Naive thymus-derived CD8-positive, alpha-beta T cell (primary cell): ENCODE measurements at places on chromosomes 12 and 14.

GRCh38 chr12:96029826-96030225 is 5.6 kb downstream of the LTA4H start:
- DNase-seq, result no peak

DNA sequence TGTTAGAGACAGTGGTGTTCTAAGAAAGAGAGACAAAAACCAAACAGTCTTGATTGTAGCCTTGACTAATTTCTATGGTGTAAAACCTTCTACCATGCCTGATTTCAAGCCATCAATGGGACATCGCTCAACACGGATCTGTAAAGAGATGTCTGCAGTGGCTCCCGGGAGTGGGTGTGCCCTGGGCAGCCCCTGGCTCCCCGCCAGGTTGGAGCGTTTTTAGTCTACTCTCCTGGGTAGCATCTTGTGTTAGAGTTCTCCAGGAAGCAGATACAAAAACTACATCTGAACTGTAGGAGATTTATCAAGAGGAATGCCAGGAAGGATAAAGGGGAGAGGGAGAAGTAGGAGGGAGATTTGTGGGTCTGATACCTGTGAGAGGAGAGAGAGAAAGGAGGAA is 1212.9 kb downstream of the BCL11B start:
- no peak for DNase-seq

- DNase-seq, result no peak
Observed at GRCh38 chr14:104135904-104136471, 2.4 kb upstream of the KIF26A start.

DNA sequence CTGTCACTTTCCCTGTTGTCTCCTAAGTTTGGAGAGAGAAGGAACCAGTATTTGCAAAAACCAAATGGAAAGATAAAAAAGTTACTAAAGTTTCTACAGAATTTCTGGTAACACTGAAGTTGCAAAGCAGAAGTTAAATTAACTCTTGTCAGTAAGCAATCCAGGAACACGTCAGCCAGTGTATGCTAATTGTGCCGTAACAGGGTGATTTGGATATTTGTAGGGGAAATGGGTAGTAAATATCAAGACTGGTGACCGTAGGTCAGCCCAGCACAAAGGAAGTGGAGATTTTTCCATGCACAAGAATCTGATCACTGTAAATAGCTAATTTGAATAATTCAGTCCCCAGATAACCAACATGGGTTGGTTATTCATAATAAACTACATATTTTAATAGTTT is 2.3 kb downstream of the CDKN1B start:
- DNase-seq, result no peak

GRCh38 chr12:27382171-27382795 is 49.6 kb downstream of the BMAL2 start:
- DNase-seq, result no peak

DNA sequence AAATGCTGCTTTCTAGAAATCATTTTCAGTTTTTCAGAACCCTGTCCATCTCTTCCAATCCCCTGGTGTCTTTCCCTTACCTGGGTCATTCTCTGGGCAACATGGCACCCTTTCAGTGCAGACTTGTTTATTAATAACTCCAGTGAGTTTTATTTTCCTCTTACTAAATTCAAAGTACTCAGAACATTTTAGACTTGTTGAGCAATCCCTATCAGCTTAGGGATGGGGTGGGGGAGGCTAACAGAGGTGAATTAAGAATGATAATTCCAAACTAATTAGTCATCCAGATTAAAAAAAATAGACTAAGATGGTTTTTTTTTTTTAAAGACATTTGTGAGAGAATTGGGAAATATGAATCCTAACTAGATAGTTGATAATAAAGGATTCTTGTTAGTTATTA is 10.7 kb downstream of the GPRC5A start:
- no peak for DNase-seq

- peak; percentile 27 for DNase-seq
Observed at GRCh38 chr14:75427482-75428229, at the start of gene JDP2. Gene JDP2, plus strand, starts transcription at chr14:75428022. Its CDS starts 9,899 bp downstream, at chr14:75437921.

DNA sequence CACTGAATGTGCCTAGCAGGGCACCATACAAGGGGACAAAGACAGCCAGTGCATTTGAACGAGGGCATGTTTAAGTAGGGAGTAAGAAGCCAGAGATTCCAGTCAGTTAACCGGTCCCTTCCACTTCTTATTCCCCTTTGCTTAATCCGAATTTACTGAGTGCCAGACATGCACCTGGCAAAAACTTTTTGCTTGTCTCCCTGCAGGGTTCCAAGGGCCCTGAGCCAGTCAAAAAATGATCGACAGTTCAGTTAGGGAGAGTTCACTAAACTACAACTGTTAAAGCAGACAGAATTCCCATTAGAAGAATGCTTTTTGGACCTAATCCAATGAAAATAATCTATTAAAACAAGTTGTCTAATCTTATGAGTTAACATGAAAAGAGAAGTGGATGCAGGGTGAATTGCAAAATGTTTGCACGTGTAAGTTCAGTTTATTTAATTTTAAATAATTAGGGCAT is 193.8 kb downstream of the TMTC2 start:
- DNase-seq, result no peak

GRCh38 chr12:108190529-108190928 is 61.4 kb downstream of the WSCD2 start:
- no peak for DNase-seq

DNA sequence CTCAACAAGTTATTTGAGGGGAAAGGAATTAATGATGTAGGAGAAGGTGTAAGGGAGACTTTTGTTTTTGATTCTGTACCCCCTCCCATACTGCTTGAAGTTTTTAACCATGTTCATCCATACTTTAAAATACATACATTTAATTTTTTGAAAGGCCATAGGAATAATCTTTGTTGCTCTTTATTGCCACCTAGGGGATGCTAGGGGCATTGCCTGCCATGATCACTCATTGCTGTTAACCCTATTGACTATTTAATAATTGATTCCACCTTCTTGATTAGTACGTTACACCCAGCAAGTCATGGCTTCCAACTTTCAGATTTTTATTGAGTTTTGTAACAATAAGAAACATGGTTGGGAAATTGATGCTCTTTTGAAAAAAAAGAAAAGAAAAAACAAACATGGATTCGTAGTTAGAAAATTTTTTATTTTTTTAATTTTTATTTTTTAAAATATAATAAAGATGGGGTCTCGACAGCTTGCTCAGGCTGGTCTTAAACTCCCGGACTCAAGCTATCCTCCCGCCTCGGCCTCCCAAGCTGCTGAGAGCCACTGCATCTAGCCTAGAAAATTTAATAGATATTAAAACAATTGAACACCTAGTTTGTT is 8.5 kb upstream of the PRKAB1 start:
- DNase-seq, result peak; percentile 14

DNA sequence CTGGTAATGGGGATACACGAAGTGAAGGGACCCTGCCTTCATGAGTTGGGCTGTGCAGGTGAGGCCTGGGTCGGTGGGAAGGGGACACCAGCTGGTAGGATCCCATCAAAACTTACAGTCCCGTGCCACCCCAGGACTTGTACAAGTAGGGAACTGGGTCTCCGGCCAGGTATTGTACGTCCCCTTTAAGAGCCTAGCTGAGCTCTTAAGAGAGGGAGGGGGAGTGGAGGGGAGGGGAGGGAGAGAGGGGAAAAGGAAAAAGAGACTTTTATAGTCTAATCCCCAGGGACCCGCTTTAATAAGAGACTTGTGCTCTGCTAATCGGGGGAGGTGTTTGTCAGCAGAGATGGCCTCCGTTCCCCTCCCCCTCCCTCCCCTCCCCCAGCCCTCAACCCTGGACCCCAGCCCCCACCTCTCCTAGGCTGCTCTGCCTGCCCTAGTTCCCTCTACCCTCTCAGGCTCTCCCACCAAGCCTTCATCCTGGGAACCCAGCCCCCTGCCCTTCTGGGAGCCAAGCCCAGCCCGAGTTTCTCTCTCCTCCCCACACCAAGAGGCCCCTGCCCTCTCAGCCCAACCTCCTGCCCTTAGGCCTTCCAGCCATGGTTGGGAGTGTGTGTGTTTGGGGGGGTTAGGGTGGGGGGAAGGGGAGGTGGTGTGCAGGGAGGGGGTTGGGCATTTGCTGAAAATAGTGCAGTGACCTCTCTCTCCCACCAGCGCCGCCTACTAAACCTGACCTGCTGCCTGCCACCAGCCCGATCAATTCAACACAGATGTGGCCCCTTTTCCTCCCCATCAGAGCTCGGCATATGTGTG is 2.6 kb downstream of the GDF11 start:
- no peak for DNase-seq

- DNase-seq, result no peak
Observed at GRCh38 chr14:99383472-99384449, 96.9 kb downstream of the SETD3 start.

- no peak for DNase-seq
Observed at GRCh38 chr14:25041484-25041883, 8.5 kb downstream of the STXBP6 start.

DNA sequence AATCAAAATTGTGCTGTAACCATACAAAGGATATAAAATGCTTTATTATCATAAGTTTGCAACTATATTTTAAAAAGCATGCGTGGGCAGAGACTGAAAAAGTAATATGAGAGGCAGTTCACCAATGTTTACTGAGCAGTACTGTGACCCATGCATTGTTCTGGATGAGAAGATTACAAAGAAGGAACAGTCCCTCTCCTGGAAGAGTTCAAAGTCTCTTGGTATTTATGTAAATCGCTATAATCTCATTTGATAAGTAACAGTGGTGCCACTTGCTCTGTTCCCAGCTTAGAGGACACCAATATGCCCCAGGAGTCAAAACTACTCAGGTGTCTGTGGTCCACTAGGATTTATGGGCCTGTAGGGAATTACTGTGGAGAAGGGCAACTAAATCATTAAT is 2.1 kb upstream of the CMAS start:
- no peak for DNase-seq

DNA sequence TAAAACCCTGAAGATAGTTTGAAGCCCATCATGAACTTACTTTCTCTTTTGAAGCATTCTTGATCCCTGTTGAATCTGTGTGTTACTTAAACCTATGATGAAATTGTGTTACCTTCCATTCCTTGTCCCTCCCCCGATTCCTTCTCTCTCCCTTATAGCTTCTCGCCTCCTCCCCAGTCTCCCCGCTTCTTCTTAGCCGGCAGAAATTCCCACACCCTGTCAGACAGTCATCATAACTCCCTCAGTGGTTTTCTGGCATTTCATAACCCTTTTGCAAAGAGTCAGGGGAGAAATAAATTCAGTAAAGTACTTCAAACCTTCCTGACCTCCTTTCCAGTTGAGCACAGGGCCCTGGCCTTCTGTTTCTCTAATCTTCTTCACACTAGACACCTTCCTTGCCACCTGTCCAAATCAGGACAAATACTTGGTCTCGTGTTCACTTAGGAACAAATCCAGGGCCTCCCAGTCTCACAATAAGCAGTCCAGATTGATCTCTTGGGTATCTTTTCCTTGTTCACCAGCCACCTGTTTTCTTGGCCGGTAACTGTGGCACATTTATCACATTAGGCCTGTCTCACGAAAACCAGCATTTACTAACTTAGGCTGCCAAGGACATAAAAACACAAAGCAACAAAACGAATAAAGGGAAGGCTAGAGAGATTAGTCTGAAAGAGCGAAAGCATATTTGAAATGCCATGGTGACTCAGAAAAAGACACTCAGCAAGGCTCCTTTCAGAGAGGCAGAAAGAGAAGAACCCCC is 355.9 kb downstream of the TMTC2 start:
- no peak for DNase-seq

DNA sequence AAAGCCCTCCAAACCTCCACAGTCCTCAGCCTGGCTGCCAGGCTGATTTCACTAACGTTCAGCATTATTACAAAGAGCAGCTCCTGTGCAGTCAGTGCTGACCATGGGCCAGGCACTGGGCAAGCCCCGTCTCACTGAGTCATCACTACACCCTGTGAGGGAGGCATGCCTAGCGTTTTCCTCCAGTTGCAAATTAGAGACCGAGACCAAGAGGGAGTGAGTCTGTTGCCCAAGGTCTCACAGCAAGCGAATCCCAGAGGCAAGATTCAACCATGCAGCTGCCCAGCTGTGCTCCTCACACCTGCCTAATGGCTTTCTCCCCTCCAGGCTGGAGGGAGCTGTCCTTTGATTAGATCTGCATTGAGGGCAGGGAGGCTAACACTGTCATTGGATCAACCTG is 229.3 kb upstream of the LHX5 start:
- DNase-seq, result no peak

DNA sequence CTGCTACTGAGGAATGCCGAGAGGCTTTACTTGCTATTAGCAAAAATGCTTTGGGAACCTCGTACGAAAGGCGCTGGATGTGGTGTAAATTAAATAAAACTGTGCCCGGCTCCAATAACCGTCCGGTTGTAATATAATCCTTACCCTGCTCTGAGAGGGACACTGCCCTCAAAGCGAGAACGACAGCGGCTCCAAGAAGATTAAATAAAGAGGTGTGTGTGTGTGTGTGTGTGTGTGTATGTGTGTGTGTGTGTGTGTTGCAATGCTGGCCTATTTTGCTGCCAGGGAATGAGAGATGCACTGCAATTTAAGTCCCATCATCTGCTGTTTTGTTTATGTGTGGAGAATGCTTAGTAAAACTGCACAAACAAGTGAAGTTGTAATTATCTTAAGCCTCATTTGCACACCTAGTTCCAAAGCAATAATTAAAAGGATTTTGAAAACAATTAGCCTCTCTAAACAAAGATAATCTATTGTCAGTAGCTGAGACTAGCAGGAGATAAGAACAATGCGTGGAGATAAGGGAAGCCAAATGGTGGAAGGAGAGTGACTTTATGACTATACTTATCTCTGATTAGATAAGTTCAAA is 1.2 kb upstream of the SIX1 start:
- no peak for DNase-seq

DNA sequence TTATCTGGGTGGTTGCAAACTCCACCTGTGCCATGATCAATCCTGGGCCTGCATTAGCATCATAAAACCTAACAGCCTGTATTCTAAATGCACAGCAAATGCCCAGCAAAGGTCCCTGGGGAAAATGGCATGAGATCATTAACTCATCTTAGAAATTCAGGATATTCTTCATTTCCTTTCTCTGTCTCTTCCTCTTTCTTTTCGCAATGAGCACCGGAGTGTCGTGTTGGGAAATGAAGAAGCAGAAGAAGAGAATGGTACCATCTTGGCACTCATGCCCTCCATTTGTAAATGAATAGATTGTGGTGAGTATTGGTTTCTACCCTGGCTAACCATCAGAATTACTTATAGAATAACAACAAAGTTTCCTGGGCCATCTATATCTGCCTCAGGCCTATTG is 193.6 kb downstream of the GALC start:
- DNase-seq, result no peak

DNA sequence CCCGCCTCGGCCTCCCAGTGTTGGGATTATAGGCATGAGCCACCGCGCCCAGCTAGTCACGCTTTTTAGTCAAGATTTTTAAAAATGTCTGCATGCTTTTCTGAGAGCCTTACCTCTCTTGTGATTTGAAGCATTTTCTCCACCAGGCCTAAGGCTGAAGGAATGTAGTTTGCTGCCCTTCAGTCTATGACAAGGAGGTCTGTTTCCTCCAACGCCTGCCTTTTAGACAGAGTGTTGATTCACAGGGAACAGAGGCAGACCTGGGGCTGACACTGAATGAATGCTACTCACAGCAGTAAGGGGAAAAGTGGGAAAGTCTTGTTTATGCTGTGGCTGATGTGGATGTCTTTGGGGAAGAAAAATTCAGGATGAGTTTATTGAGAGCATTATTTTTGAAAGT is 27.2 kb upstream of the MDM2 start:
- DNase-seq, result no peak

GRCh38 chr12:103705927-103706326 is 118.9 kb downstream of the STAB2 start:
- DNase-seq, result no peak
